Stimulated activated CD8-positive, alpha-beta memory T cell treated with anti-CD3 and anti-CD28 coated beads, Interleukin-7, amount 100 ng/mL, for 48 hours (primary cell): ENCODE measurements at places on chromosomes 3 and 15.

GRCh38 chr3:134640872-134641470, 9.9 kb downstream of the KY start:
- DNase-seq, result no peak

GRCh38 chr3:67288466-67289106, 290.5 kb downstream of the KBTBD8 start:
- DNase-seq, result no peak

DNA sequence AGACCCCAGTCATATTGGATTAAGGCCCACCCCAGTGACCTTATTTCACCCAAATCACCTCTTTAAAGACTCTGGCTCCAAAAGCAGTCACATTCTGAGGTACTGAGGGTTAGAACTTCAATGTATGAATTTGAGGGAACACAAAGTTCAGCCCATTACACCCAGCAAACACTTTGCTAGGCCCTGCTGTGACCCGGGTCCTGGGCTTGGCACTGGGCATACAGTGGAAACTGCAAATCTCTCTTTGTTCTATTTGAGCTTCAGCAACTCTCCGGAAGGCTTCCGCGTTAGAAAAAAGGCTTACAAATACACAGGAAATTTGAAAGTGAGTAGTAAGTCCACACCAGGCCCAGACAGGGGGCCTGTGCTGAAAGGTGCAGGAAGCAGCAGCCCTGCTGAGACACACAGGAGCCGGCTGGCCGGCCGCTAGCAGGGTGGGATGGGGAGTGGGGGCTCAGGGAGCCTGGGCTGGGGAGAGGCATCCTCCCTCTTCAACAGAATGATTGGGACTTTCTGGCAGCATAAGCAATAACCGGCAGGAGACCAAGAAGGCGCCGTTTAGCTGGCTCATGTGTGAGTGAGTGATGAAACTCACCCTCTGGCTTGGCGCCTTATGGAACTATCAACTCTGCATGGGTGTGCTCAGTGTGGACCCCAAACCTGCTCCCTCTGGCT, 13.0 kb downstream of the LIPC start:
- no peak for DNase-seq

DNA sequence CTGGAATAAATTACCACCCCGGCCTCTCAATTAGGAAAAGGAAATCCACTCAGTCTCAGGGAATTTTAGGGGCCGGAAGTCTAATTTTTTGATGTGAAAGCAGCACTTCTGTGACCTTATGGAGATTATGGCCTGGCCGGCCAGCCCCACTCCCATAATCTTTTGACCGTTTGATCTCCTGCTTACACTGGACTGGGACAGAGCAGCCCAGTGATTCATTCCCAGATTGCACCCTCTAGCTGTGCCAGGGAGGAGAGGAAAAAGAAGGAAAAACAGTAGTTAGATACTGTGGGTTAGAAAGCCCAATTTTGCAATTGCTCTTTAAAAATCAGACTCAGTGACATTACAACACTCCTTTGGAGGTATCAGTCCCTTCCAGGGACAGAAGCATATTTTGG, 32.4 kb downstream of the GJD2 start:
- DNase-seq, result no peak

DNA sequence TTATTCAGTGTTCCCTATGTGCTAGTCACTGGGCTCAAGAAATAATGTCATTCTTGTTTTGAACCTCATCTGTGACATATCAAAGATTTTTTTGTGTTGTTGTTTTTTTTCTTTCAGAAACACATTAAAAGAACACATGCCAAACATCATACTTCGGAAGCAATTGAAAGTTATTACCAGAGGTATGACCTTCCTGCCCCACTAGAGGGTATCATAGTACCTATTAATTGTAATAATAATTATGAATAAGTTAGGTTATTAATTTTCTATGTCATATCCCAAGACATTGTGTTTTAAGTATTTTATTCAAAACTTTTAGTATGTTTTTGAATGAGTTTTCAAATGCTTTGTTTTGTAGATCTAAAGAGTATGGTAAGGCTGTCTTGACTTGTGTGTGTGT, 65.7 kb downstream of the CDIN1 start:
- DNase-seq, result no peak

GRCh38 chr15:31042751-31043150, 51.3 kb upstream of the MTMR10 start:
- DNase-seq, result no peak

GRCh38 chr3:177882124-177882648, 654.0 kb upstream of the KCNMB2 start:
- DNase-seq, result no peak

DNA sequence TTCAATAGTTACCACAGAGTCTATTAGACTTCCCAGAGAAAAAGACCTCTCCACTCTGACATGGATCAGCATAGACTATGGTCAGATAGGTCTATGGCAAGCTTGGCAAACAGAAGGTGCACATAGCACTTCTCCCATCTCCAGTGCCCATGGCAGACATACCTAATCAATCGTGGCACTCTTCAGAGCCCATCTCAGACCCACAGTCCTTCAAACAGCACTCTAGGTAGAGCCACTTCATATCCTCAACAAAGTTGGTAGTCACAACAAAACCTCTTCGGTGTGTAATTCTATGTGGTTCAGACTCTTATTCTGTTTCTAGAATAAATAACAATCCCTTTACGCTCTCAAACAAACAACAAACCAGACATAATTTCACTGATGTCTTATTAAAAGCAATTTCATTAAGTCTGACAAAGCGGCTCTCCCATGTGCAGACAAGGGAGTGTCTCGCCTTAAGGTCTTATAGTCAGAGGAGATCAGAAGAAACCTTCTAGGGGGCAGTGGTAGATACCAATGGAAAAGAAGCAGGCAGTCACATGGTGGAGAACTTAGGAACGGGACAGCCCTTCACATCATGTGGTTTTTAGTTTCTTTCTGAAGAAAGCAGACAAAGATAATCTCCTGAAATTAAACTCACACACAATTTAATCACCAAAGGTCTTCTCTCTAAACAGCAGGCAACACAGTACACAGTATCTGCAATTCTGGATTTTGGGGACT, 483.4 kb downstream of the FOXP1 start:
- no peak for DNase-seq

DNA sequence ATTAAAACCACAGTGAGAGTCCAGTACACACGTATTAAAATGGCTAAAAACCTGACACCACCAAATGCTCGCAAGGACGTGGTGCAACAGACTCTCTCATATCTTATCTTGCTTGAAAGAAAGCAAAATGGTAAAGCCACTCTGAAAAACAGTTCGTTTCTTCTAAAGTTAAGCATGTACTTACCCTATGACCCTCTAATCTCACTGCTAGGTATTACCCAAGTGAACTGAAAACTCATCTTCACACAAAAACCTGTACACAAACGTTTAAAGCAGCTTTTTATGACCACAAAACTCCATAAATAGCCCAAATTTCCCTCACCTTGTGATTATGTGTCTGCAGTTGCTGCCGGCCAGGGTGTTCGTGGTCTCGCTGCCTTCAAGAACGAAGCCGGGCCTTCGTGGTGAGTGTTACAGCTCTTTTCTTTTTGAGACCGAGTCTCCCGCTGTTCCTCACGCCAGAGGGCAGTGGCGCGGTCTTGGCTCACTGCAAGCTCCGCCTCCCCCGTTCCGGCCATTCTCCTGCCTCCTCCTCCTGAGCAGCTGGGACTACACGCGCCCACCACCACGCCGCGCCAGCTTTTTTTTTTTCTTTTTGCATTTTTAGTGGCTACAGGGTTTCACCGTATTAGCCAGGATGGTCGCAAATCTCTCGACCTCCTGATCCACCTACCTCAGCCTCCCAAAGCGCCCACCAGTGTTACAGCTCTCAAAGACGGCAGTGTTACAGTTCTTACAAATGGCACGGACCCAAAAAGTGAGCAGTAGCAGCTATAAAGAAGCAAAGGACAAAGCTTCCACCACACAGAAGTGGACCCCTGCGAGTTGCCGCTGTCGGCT, 165.4 kb downstream of the TJP1 start:
- DNase-seq, result no peak

GRCh38 chr3:127988770-127989557, 63.3 kb upstream of the SEC61A1 start:
- no peak for DNase-seq

GRCh38 chr3:158352551-158352950, 218.4 kb upstream of the MLF1 start:
- DNase-seq, result no peak
